Osteocyte (in vitro differentiated cells): ENCODE measurements at places on chromosomes 16 and 17.

DNA sequence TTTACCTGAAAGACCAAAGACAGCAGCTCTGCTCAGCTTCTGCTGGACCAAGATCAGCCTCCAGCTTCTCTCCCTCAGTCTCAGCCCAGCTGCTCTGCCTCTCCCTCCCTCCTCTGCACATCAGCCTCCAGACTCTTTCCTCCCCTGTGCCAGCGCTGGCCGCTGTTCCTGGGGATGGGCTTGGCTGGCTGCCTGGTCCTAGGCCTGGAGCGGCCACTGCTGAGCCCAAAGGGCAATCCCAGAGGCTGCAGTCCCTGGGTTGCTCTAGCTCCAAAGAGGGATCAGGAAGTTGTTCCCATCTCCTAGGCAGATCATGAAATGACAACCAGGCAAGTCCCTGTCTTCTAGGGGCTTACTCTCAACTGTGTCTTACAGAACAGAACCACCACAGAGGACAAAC is 31.3 kb downstream of the DCUN1D3 start:
- H3K36me3 ChIP-seq, result peaks cover 5% of the 10 kb centered on the region
- no peak overlapping the region for H3K4me3 ChIP-seq
- peaks cover 63% of the 10 kb centered on the region for H3K4me1 ChIP-seq
- no peaks in the 10 kb centered on the region for H3K27me3 ChIP-seq
- no peak for DNase-seq

DNA sequence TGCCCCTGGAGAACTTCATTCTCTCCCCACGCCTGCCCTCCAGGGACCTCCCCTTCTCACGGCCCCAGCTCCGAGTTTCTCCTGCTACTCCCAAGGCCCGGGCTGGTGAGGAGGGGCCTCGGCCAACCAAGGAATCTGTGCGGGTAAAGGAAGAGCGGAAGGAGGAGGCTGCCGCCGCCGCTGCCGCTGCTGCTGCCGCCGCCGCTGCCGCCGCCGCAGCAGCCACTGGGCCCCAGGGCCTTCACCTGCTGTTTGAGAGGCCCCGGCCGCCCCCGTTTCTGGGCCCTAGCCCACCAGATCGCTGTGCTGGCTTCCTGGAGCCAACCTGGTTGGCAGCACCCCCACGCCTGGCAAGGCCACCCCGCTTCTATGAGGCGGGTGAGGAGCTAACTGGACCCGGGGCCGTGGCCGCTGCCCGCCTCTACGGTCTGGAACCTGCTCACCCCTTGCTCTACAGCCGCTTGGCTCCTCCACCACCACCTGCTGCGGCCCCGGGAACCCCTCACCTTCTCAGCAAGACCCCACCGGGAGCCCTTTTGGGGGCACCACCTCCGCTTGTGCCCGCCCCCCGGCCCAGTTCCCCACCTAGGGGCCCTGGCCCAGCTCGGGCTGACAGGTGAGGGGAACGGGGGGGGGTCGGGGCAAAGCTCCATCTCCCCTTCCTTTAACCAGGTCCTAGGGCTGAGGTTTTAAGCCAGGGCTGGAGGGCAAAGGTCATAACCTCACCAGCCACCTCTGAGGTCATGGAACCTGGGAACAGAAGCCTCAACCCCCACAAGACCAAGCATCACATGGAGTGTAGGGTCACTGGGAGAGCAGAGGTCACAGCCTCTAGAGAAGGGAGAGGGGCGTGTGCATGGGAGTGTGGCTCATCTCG is 11.0 kb downstream of the FBRS start:
- no peak overlapping the region for H3K4me3 ChIP-seq
- H3K36me3 ChIP-seq, result peaks cover 26% of the 10 kb centered on the region
- no peaks in the 10 kb centered on the region for H3K27me3 ChIP-seq
- H3K4me1 ChIP-seq, result no peaks in the 10 kb centered on the region

- H3K36me3 ChIP-seq, result no peaks in the 10 kb centered on the region
- H3K27me3 ChIP-seq, result no peaks in the 10 kb centered on the region
- H3K4me1 ChIP-seq, result no peaks in the 10 kb centered on the region
- DNase-seq, result no peak
Measured at GRCh38 chr17:52837492-52837891, 679.0 kb upstream of the CA10 start.

GRCh38 chr17:72667096-72668063 is 425.1 kb downstream of the SLC39A11 start:
- H3K4me3 ChIP-seq, result no peak overlapping the region
- peaks cover 14% of the 10 kb centered on the region for H3K4me1 ChIP-seq
- DNase-seq, result no peak
- no peaks in the 10 kb centered on the region for H3K27me3 ChIP-seq
- peaks cover 3% of the 10 kb centered on the region for H3K36me3 ChIP-seq

- H3K36me3 ChIP-seq, result no peaks in the 10 kb centered on the region
- no peaks in the 10 kb centered on the region for H3K27me3 ChIP-seq
- H3K4me3 ChIP-seq, result no peak overlapping the region
- no peak overlapping the region for H3K27ac ChIP-seq
Measured at GRCh38 chr17:81052199-81052997, 17.4 kb downstream of the BAIAP2 start.

DNA sequence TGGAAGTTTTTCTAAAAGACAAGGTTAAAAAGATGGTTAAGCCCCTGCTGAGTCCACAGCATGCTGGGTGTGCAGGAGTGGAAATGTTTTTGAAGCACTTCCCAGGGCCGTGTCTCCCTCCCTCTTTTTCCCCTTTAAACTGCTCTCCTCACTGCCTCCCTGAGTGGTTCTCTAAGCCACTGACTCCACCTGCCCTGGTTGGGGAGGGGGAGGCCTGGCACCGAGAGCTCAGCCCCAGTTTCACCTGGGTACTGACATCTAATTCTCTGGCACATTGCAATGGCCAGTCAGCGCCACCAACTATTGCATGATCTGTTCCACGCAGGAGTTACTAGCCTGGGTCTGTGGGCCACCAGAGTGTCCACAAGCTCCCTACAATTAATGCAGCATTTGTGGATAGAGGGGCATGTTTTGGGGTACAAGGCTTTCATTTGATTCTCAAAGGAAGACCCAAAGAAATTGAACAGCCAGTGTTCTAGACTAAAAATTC is 22.7 kb downstream of the MPP3 start:
- no peaks in the 10 kb centered on the region for H3K27me3 ChIP-seq
- peaks cover 12% of the 10 kb centered on the region for H3K36me3 ChIP-seq
- H3K4me1 ChIP-seq, result peaks cover 7% of the 10 kb centered on the region
- no peak overlapping the region for H3K27ac ChIP-seq
- no peak overlapping the region for H3K4me3 ChIP-seq

DNA sequence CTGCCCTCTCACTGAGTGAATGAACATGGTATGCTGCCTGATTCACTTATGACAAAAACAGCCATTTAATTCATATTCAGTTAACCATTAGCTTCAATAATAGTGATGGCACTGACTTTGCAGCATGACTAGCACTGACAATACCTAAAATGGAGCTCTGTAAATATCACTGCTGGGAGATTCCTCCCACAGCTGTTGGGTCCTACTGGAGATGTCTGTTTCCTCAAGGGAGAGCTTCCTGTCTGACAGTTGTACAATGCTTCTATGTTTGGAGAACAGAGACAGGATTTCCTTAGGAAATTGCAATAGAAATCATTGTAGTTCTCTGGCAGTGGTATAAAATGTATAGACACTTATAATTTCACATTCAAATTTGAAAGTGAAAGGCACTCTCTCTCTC is 695.9 kb upstream of the CDH8 start:
- no peak overlapping the region for H3K27ac ChIP-seq
- no peaks in the 10 kb centered on the region for H3K27me3 ChIP-seq
- no peak overlapping the region for H3K4me3 ChIP-seq
- H3K36me3 ChIP-seq, result no peaks in the 10 kb centered on the region
- no peaks in the 10 kb centered on the region for H3K4me1 ChIP-seq
- no peak for DNase-seq

GRCh38 chr17:11264183-11264871 is 23.3 kb downstream of the SHISA6 start:
- no peaks in the 10 kb centered on the region for H3K27me3 ChIP-seq
- H3K27ac ChIP-seq, result no peak overlapping the region
- no peak for DNase-seq
- H3K4me1 ChIP-seq, result no peaks in the 10 kb centered on the region
- no peaks in the 10 kb centered on the region for H3K36me3 ChIP-seq
- no peak overlapping the region for H3K4me3 ChIP-seq

GRCh38 chr16:49600976-49601375 is 227.4 kb downstream of the C16orf78 start:
- no peaks in the 10 kb centered on the region for H3K36me3 ChIP-seq
- H3K4me1 ChIP-seq, result peaks cover 24% of the 10 kb centered on the region
- H3K27ac ChIP-seq, result no peak overlapping the region

GRCh38 chr17:9971991-9972390 is 66.9 kb upstream of the RCVRN start:
- H3K4me1 ChIP-seq, result peaks cover 25% of the 10 kb centered on the region
- H3K27ac ChIP-seq, result no peak overlapping the region
- no peak overlapping the region for H3K4me3 ChIP-seq
- no peaks in the 10 kb centered on the region for H3K36me3 ChIP-seq
- DNase-seq, result no peak

DNA sequence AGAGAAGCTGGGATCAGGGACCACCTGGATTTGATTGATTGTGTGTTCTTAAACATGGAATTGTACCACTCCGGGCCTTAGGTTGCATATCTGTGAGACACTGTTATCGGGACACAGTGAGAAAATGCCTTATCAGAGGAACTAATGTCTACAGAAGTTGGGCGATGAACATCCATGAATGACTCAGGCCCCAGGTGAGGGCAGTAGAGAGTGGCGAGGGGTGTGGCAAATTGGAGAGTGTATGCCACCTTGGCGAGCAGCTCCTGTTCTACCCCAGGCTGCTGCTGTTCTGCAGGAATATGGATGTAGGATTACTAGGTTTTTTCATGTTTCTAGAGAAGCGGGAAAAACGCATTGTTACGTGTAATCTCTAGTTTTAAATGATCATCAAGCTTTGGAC is 38.8 kb downstream of the CLEC16A start:
- peaks cover 23% of the 10 kb centered on the region for H3K36me3 ChIP-seq
- no peak for DNase-seq
- peaks cover 3% of the 10 kb centered on the region for H3K4me1 ChIP-seq
- no peak overlapping the region for H3K27ac ChIP-seq

- H3K4me3 ChIP-seq, result no peak overlapping the region
- DNase-seq, result no peak
- H3K27me3 ChIP-seq, result no peaks in the 10 kb centered on the region
- H3K4me1 ChIP-seq, result peaks cover 32% of the 10 kb centered on the region
- H3K36me3 ChIP-seq, result peaks cover 15% of the 10 kb centered on the region
Measured at GRCh38 chr17:67216578-67217320, 28.2 kb downstream of the HELZ start.

- H3K4me1 ChIP-seq, result no peaks in the 10 kb centered on the region
- no peak overlapping the region for H3K27ac ChIP-seq
- no peaks in the 10 kb centered on the region for H3K36me3 ChIP-seq
- no peak for DNase-seq
Measured at GRCh38 chr16:23248261-23249194, 53.6 kb upstream of the SCNN1B start.

DNA sequence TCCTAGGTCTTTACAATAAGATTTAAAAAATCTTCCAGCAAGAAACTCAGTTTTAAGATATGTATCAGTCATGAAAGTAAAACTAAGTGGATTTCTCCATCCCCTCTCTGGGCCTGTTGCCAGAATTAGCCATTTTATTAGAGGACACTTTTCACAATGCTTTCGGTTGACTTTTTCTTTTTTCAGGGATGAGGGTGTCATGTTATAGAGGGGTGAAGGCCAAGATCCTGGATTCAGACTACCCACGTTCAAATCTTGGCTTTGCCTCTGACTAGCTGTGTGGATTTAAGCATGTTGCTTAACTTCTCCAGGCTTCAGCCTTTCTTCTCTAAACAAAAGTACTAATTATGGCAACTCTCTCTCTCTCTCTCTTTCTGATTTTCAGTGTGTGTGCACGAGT is 111.7 kb upstream of the COX10 start:
- H3K27me3 ChIP-seq, result no peaks in the 10 kb centered on the region
- no peaks in the 10 kb centered on the region for H3K36me3 ChIP-seq
- no peaks in the 10 kb centered on the region for H3K4me1 ChIP-seq

- no peak overlapping the region for H3K4me3 ChIP-seq
- peaks cover 3% of the 10 kb centered on the region for H3K36me3 ChIP-seq
- H3K4me1 ChIP-seq, result no peaks in the 10 kb centered on the region
- H3K27me3 ChIP-seq, result no peaks in the 10 kb centered on the region
- no peak for DNase-seq
Measured at GRCh38 chr17:67672592-67673335, 45.0 kb upstream of the NOL11 start.
